Gastroesophageal sphincter (tissue), 4 donors: ENCODE measurements at places on chromosomes 3 and 15. TPM values are rescaled to one million over a fixed set of nuclear protein-coding genes. Genes with fewer than 3 reads are reported as not detected.

The MYLK gene
- 1,558 TPM for total RNA-seq

- no peak overlapping the region for H3K27ac ChIP-seq
- no peak for ATAC-seq
- no peak overlapping the region for H3K4me3 ChIP-seq
- peaks cover 55% of the 10 kb centered on the region for H3K4me1 ChIP-seq
- H3K36me3 ChIP-seq, result peaks cover 1% of the 10 kb centered on the region
- no peaks in the 10 kb centered on the region for H3K27me3 ChIP-seq
These were observed 2.7 kb downstream of the ZNF654 start for GRCh38 chr3:88061746-88062145.

DNA sequence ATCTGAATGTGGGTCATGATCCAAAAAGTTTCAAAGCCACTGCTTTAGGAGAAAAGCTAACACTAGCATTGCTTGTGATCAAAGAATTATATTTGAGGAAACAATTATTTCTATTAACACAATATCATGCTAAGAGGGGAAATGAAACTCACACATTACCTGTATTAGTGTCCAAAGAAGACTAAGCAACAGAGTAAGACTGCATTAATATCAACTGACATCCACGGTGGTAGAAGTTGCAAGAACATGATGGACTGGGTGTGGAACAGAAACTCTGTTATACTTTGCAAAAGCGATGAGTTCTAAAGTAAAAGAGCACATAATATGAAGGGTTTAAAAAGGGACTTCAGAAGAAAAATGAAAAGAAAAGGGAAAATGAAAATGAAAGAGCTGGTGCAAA, 648.3 kb upstream of the NECTIN3 start:
- H3K27me3 ChIP-seq, result no peaks in the 10 kb centered on the region
- H3K4me1 ChIP-seq, result no peaks in the 10 kb centered on the region
- H3K27ac ChIP-seq, result no peak overlapping the region
- no peak for ATAC-seq

GRCh38 chr15:34993412-34993811, 5.3 kb upstream of the ZNF770 start:
- H3K4me3 ChIP-seq, result no peak overlapping the region
- no peaks in the 10 kb centered on the region for H3K27me3 ChIP-seq
- H3K36me3 ChIP-seq, result no peaks in the 10 kb centered on the region
- H3K4me1 ChIP-seq, result no peaks in the 10 kb centered on the region
- ATAC-seq, result no peak
- H3K27ac ChIP-seq, result no peak overlapping the region

- H3K27ac ChIP-seq, result no peak overlapping the region
- no peaks in the 10 kb centered on the region for H3K27me3 ChIP-seq
- no peaks in the 10 kb centered on the region for H3K4me1 ChIP-seq
These were observed 112.1 kb downstream of the TNIK start for GRCh38 chr3:171348121-171348520.

GRCh38 chr15:60328852-60329443, 68.8 kb downstream of the ANXA2 start:
- H3K4me3 ChIP-seq, result no peak overlapping the region
- peaks cover 54% of the 10 kb centered on the region for H3K27me3 ChIP-seq
- H3K4me1 ChIP-seq, result no peaks in the 10 kb centered on the region

- no peaks in the 10 kb centered on the region for H3K27me3 ChIP-seq
- no peak for ATAC-seq
- H3K4me1 ChIP-seq, result no peaks in the 10 kb centered on the region
- peaks cover 21% of the 10 kb centered on the region for H3K36me3 ChIP-seq
- no peak overlapping the region for H3K27ac ChIP-seq
These were observed 54.4 kb downstream of the LARS2 start for GRCh38 chr3:45442679-45443253.

DNA sequence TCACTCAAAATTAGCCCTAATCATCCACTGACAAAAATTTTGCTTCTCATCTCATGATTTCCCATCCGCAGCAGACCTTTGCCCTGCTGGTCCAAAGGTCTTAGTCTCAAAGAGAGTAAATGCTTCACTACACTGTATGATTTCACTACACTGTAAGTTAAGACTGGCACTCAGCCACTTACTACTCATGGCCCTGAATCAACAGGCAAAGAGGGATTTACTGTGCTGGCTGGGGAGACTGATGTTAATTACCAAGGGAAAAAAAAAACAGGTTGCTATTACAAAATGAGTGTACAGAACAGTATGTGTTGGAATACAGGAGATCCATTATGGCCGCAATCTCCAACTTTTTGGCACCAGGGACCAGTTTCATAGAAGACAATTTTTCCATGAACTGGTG, 214.8 kb downstream of the ZMAT3 start:
- no peaks in the 10 kb centered on the region for H3K27me3 ChIP-seq
- H3K36me3 ChIP-seq, result no peaks in the 10 kb centered on the region

The WDR93 gene
- not detected for total RNA-seq

The PPARG gene
- 11.7 TPM for total RNA-seq

DNA sequence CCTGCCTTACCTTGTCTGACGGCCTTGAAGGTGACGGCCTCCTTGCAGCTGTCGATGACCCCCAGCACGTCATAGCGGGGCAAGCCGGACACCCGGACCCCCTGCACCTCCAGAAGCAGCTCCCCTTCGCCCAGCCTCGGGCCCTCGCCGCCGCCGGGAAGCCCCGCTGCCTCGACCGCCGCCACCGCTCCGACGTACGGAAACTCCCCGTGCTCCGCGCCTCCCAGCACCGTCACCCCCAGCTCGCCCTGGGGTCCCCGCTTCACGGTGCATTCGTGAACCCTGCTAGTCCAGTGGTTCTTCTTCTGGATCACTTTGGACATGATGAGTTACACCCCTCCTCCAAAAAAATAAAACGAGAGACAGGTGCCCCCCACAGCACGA, 740 bp downstream of the MAGI1 start:
- no peak for ATAC-seq
- peaks cover 42% of the 10 kb centered on the region for H3K4me1 ChIP-seq
- H3K36me3 ChIP-seq, result no peaks in the 10 kb centered on the region
- no peaks in the 10 kb centered on the region for H3K27me3 ChIP-seq
- peak overlapping the region; percentile 59 for H3K4me3 ChIP-seq

GRCh38 chr15:75090388-75090734, 67.0 kb downstream of the PPCDC start:
- no peak overlapping the region for H3K27ac ChIP-seq
- H3K4me1 ChIP-seq, result no peaks in the 10 kb centered on the region
- no peaks in the 10 kb centered on the region for H3K36me3 ChIP-seq
- H3K27me3 ChIP-seq, result no peaks in the 10 kb centered on the region

The TEX264 gene
- 67.5 TPM for total RNA-seq

- H3K4me3 ChIP-seq, result no peak overlapping the region
- no peak for ATAC-seq
- no peaks in the 10 kb centered on the region for H3K27me3 ChIP-seq
- no peak overlapping the region for H3K27ac ChIP-seq
- peaks cover 7% of the 10 kb centered on the region for H3K4me1 ChIP-seq
These were observed 52.0 kb downstream of the HRH1 start for GRCh38 chr3:11206316-11206715.

- no peak for ATAC-seq
- H3K4me1 ChIP-seq, result no peaks in the 10 kb centered on the region
These were observed 74.4 kb upstream of the TMEM108 start for GRCh38 chr3:132963786-132964185.

The MORC1 gene
- not detected for total RNA-seq

DNA sequence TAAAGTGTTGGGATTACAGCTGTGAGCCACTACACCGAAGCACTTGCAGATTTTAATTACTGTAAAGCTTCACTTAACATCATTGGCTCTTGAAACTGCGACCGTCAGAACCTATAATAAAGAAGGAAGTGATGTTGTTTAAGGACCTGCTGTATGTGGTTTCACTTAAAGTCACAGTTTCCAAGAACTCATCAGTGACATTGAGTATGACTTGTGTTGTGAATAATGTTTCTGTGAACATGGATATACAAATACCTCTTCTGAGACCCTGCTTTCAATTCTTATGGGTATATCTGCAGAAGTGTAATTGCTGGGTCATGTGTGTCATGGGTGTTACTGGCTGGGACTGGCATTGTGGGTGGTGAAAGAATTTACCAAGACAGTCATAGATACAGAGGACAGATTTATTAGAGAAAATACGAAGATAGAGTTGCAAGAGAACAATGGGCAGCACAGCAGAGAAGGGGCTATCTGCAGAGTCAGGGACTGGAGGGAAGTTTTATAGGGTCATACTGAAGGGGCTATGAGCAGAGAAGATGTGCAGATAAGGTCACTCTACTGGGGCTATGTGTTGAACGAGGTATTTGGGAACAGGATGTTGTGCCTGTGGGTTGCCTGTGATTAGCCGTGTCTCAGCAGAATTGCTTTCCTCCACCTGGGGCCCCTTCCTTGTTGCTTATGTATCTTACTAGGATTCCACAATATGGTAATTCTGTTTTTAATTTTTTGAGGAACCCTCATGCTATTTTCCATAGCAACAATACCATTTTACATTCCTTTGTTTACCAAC, 4.5 kb downstream of the NDUFB5 start:
- no peaks in the 10 kb centered on the region for H3K27me3 ChIP-seq
- H3K36me3 ChIP-seq, result no peaks in the 10 kb centered on the region
- H3K27ac ChIP-seq, result no peak overlapping the region
- no peak for ATAC-seq
- H3K4me3 ChIP-seq, result no peak overlapping the region

GRCh38 chr3:86954226-86954625, 36.7 kb downstream of the VGLL3 start:
- no peaks in the 10 kb centered on the region for H3K4me1 ChIP-seq
- no peak for ATAC-seq
- no peak overlapping the region for H3K27ac ChIP-seq
- no peak overlapping the region for H3K4me3 ChIP-seq
- H3K27me3 ChIP-seq, result no peaks in the 10 kb centered on the region

- no peak overlapping the region for H3K4me3 ChIP-seq
- no peaks in the 10 kb centered on the region for H3K36me3 ChIP-seq
- no peak overlapping the region for H3K27ac ChIP-seq
- no peaks in the 10 kb centered on the region for H3K27me3 ChIP-seq
- no peak for ATAC-seq
- H3K4me1 ChIP-seq, result peaks cover 12% of the 10 kb centered on the region
These were observed 17.0 kb downstream of the IREB2 start for GRCh38 chr15:78454992-78455391.

- no peaks in the 10 kb centered on the region for H3K36me3 ChIP-seq
- H3K4me3 ChIP-seq, result no peak overlapping the region
- no peak for ATAC-seq
- no peak overlapping the region for H3K27ac ChIP-seq
- H3K27me3 ChIP-seq, result no peaks in the 10 kb centered on the region
These were observed 18.6 kb upstream of the SLC24A5 start for GRCh38 chr15:48102167-48102566.

The KNG1 gene
- total RNA-seq, result not detected

DNA sequence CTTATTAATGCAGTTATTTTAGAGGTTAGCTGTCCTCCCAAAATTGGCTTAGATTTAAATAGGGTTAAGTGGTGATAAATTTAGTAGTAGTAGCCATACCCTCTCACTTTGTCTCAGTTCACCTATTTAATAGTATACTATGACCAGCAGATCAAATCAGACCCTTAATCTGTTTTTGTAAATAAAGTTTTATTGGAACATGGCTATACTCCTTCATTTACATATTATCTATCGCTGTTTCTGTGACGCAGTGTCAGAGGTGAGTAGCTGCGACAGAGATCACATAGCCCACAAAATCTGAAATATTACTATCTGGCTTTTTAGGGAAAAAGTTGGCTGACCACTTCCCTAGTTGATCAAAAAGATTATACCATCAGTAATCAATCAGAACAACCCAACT, 113.2 kb downstream of the FILIP1L start:
- no peak for ATAC-seq
- H3K4me1 ChIP-seq, result peaks cover under 1% of the 10 kb centered on the region
- no peaks in the 10 kb centered on the region for H3K27me3 ChIP-seq
- H3K4me3 ChIP-seq, result no peak overlapping the region
- H3K27ac ChIP-seq, result no peak overlapping the region
- no peaks in the 10 kb centered on the region for H3K36me3 ChIP-seq

GRCh38 chr15:87863152-87863551, 393.4 kb downstream of the NTRK3 start:
- H3K4me1 ChIP-seq, result no peaks in the 10 kb centered on the region
- no peak overlapping the region for H3K27ac ChIP-seq
- no peak for ATAC-seq
- H3K4me3 ChIP-seq, result no peak overlapping the region
- H3K27me3 ChIP-seq, result no peaks in the 10 kb centered on the region
- no peaks in the 10 kb centered on the region for H3K36me3 ChIP-seq

DNA sequence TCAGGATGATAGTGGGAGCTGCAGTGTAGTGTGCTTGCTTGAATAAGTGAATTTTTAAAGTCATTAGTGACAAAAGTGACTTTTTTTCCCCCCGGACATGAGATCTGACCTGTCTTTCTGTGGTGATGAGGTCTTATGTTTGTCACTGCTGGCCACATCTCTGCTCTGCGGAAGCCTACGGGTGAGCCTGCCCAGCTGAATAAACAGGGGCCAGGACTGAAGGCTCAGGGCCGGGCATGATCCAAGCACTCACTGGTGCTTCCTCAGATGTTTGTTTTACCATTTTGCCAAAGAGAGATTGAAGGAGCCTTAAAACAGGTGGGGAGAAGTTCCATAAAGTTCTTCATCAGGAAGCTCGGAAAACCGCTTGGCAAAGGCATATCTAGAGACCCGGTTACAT, 35.0 kb downstream of the RPL39L start:
- H3K36me3 ChIP-seq, result no peaks in the 10 kb centered on the region
- no peak overlapping the region for H3K27ac ChIP-seq
- H3K4me3 ChIP-seq, result no peak overlapping the region
- ATAC-seq, result no peak
- H3K27me3 ChIP-seq, result no peaks in the 10 kb centered on the region

DNA sequence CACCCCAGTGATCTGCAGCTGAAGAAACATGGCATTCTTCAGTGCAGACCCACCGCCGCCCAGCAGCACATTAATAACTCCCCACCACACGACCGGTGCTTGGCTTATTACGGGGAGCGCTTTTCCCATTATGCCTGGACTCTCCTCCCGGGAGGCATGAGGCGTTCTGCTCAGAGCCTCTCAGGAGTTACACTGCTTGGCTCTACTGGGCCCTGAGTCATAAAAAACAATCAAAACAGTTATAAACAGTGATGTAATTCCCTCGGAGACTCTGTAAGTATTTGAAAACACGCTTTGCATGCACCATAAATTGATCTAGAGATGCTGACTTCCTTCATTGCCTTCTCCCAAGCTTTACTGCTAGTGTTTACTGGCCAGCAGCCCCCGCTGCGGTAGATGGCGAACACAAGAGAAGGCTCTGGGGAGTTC, 77.1 kb upstream of the SNRPA1 start:
- peaks cover 20% of the 10 kb centered on the region for H3K27me3 ChIP-seq
- H3K27ac ChIP-seq, result no peak overlapping the region
- ATAC-seq, result peak; percentile 69
- H3K4me1 ChIP-seq, result no peaks in the 10 kb centered on the region
